ENCODE measurements at places on chromosomes 6 and 20.
A peak's percentile ranks its signal among the peaks of the same experiment; 100 is the strongest.

DNA sequence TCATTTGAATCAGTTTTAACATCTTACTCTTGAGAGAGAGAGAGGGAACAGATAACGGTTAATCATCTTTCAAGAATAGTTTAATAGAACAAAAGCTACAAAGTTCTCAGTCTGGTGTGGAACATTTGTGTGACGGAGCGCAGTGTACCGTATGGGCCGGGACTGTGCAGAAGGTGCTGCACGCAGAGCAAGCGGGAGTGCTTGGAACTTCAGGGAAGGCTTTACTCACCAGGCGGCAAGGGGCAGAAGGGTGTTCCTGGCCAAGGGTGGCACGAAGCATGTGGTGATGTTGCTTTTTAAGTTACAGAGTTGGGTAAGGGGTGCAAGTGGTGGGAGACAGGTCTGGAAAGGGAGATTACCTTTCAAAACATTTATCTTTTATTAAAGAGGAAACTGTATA lies 95.7 kb downstream of the TULP4 start:
- DNase-seq: no peak

- no peak for DNase-seq
These were observed 187.2 kb downstream of the FOXC1 start for GRCh38 chr6:1796706-1797529.

GRCh38 chr6:156646496-156646895 lies 130.7 kb upstream of the ARID1B start:
- DNase-seq: no peak

DNA sequence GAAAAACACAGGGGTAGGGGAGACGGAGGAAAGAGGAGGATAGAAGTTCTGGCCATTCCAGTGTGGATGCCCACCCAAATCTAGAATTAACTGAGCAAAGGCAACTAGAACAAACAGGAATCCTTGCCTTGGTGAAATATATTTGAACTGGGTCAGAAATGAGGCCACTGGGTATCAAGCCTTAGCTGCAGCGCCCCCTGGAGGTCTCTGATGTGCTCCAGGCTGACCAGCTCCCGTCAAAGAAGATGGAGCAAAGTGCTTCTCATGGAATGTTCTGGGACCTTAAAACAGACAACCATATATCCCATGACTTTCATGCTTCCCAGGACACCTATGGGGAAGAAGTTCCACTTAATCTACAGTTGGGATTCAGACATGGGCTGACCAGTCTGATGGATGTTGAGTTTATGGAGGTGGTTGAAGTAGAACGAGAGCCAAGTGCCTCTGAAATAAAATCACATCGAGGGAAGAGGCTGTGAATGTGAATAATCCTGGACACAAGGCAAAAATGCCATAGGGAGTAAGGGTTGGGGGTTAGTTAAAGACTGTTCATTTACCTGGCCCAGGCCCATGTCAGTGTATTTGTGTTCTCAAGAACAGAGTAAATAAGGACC lies 50.4 kb downstream of the HLA-DPB1 start:
- peak; percentile 73 for DNase-seq

GRCh38 chr20:25624500-25624939 lies 706 bp upstream of the NANP start:
- no peak for DNase-seq

- DNase-seq: no peak
These were observed 58.1 kb upstream of the PLN start for GRCh38 chr6:118489990-118490389.

DNA sequence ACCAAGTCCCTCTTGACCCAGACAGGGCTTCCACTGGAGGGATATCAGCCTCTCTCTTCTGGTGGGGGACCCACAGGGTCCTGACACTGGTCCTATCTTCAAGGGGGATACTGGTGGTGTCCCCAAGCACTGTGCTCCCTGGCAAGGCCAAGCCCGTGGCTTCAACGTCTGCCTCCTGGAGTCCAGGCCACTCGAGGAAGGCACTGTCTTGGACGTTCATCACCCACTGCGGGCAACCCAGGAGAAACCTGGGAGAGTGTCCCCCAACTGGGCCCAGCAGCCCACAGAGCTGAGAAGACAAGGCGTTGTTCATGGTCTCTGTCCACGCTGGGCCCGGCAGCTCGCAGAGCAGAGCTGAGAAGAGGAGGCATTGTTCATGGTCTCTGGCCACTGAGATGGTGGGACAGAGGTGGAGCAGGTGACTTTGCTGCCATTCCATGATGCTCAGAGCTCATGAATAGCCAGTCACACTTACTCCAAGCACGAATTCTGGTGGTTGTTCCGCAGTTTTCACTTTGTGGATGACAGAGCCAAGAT lies 37.5 kb upstream of the FRMD1 start:
- no peak for DNase-seq

GRCh38 chr6:95439741-95440140 lies 137.6 kb upstream of the MANEA start:
- no peak for DNase-seq

DNA sequence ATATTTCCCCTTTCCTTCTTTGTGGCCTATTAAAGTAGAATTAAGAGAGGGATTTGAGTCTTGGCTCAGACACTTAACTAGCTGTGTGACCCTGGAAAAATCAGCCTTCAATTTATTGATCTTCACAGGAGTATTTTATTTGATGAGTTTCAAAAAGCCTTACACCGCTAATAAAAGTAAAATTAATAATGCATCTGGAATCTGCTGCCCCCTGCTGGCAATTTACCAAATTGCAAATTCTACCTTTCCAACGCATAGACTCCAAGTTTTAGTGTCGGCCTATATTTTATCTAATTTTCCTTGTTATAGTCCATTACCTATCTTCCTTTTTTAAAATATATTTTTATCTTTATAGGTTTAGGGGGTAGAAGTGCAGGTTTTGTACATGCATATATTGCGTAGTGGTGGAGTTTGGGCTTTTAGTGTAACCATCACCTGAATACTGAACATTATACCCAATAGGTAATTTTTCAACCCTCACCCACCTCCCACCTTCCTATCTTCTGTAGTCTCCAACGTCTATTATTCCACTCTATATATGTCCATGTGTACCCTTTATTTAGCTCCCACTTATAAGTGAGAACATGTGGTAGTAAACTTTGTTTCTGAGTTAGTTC lies 46.3 kb downstream of the GOPC start:
- peak; percentile 66 for DNase-seq

DNA sequence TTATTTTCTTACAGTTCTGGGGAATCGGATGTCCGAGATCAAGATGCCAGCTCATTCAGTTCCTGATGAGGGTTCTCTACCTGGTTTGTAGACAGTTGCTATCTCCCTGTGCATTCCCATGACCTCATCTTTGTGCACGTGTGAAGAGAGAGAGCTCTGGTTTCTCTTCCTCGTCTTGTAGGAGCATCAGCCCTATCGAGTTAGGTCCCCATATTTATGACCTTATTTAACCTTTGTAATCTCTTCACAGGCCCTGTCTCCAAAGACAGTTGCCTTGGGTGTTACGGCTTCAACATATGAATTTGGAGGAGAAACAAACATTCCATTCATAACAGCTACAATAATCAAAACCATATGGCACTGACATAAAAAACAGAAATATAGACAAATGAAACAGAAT lies 455.3 kb downstream of the HACE1 start:
- DNase-seq: no peak

GRCh38 chr6:16154904-16155303 lies 26.0 kb downstream of the MYLIP start:
- no peak for DNase-seq

DNA sequence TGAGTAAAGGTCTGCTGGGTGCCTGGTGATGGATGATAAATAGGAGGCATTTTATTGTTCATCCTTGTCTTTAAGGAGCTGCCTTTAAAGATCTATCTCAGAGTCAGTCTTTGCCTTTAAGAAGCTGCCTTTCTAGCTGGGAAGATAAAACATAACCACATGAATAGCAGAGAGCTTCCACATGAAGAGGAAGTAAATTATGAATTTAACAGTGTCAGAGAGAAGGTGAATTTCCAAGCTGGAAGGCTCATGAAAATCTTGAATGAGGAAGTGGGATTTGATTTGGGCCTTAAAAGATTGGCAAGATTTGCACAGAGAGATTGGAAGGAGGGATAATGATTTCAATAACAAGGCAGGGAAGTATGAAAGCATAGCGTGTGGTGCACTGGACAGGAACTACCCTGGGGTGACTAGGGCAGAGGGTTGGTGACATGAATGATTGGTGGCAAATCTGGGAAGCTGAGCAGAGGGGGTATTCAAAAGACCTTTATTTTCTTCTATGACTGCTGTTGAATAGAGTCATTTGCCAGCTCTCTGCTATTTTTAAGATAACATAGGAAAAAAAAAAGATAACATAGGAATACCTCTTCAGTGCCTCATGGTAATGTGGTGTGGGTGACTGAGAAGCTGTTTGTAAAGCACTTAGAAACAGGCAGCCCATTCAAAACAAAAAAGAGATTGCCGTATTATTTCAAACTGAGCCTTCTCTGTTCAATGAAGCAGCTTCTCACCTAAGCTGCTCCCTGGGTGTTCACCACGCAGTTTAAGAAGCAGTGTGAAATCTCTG lies 591.6 kb downstream of the PKHD1 start:
- no peak for DNase-seq
